ENCODE measurements at places on chromosomes 3 and 15.

DNA sequence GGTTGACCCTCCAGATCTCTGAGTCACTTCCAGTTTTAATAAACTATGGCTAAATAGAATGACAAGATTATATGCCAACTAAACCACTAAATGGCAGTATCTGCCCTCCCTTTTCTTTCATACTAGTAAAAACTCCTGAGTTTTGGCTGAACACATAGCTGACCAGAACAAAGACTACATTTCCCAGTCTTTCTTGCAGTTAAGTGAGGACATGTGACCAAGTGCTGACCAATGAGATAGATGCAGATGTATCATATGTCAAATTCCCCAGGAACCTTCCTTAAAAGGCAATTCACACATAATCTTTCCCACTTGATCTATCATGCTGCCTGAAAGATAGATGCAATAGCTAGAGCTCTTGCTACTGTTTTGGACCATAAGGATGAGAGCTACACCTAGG lies 191.3 kb downstream of the SHOX2 start:
- no peak for DNase-seq

DNA sequence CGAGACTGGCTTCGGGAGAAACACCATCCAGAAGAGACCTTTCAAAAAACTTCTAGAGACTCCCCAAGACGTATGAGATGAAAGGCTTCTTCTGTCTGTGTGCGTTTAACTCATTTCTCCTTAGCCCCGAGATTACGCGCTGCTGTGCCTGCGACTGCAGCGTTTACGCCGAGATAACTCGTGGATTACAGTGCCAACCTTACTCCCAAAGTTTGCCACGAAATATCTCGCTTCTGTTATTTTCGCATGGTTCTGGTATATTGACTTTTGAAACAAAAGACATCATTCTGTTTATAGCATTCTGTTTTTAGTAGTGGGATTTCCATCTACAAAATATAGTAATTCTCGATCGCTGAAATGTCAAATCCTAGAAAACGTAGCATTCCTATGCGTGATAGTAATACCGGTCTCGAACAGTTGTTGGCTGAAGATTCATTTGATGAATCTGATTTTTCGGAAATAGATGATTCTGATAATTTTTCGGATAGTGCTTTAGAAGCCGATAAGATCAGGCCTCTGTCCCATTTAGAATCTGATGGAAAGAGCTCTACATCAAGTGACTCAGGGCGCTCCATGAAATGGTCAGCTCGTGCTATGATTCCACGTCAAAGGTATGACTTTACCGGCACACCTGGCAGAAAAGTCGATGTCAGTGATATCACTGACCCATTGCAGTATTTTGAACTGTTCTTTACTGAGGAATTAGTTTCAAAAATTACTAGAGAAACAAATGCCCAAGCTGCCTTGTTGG lies 467 bp downstream of the PGBD4 start:
- DNase-seq = no peak

GRCh38 chr15:56102441-56102840 lies 109.0 kb upstream of the NEDD4 start:
- DNase-seq = no peak

DNA sequence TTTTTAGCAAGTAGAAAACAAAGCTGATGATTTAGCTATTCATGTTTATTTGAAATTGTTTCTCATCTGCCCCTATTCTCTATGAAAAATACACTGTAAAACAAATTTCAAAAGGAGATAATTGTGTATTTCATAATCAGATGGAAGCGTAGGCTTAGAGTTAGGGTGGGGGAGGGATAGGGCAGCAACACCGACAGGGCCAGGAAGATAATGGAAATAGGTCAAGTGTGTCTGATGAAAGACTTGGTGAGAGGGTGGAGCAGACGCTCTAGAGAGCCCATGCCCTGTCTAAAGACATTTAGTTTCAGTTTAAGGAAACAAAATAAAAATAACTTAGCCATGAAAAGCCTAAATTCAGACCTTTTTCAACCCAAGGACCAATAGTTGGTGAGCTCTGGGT lies 51.6 kb upstream of the ARL6 start:
- no peak for DNase-seq

DNA sequence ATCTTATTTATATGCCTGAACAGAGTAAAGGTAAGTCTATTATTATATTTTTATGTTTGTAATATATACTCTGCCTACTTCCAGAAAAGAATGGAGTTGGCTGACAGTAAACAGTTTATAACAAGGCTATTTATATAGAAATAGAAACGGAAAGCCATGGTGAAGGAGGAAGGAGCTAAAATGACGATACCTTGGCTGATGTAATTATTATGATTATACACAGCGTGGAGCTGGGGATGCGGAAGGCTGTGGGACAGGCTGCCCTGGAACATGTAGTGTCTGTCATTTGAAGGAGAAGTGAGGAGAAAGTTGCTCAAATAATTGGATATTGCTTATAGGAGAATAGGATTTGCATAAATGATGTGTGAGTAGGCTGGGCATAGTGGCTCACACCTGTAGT lies 37.8 kb downstream of the CEMIP start:
- DNase-seq = no peak

DNA sequence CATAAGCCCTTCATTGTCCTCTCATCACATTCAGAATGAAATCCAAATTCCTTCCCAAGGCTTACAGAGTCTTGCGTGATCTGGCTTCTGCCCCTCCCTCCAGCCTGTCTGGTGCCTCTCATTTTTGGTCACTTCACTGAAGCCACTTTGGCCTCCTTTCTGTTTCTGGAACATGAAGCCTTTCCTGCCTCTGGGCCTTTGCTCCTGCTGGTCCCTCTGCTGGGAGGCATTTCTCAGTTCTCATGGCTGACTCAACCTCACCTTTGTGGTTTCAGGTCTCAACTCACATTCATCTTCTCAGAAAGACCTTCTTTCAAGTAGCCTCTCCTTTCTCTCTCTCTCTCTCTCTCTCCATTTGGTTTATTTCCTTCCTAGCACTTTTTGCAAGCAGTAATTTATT lies 43.9 kb upstream of the BHLHE40 start:
- DNase-seq = no peak

DNA sequence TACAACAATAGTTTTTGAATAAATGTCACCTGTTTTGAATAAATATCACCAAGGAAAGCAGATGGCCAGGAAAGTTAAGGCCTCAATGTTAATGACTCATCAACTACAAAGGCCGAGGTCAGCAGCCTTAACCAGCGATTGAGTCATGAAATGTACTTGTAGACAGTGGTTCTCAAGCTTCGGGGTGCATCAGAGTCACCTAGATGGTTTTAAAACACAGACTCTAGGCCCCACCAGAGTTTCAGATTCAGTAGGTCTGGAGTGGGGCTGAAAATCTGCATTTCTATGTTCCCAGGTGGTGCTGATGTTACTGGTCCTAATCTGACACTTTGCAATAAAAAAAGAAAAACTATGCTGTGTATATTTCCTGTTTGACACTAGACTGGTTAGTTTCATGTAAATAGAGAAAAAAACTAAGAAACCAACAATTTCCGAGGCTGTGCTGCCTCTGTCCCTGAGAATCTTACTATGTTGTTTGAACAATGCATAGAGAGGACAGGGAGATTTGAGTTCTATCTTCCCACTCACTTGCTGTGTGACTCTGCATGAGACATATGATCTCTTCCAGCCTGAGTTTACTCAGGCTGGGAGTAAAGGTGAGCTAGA lies 9.8 kb downstream of the RAB27A start:
- no peak for DNase-seq
